ENCODE measurements at places on chromosomes 1 and 21.

- DNase-seq = no peak
Observed at GRCh38 chr21:38389896-38390295, 108.4 kb downstream of the ERG start.

DNA sequence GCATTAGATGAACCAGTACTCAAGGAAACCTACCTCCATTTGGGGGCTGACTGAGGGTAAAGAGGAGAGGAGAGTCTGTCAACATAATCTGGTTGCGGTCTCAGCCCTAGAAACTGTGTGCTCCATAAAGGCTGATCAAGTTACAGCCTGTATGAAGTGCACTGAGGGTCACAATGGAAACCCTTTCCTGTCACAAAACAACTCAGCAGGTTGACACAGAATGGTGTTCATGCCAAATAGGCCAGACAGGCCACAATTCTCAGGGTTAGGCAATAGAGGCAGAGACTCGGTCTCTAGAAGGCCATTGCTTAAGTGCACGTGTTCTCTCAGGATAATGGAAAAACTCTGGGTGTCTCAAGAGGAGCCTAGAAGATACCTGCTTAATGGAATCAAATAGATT, 4.1 kb upstream of the ANKRD35 start:
- DNase-seq = no peak

GRCh38 chr1:213649373-213649772, 338.4 kb upstream of the PROX1 start:
- DNase-seq = no peak

DNA sequence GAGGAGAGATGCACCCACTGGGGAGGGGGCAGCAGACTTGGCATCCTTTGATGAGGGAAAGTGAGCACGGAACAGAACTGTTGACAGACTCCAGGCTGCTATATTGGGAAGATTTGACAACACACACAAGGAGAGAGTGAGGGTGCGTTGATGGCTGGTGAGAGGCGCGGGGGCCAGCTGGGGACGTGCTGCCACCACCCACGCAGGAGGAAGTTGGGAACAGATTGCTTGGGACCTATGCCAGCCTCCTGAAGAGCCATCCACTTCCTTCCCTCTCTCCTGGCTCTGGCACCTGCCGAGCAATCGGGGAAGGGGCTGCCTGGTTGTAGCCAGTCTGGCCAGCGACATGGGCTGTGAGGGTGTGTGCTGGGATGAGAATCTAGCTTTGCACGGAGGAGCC, 223.7 kb upstream of the CSF3R start:
- no peak for DNase-seq

GRCh38 chr21:39224930-39225329, 41.7 kb upstream of the PSMG1 start:
- no peak for DNase-seq

DNA sequence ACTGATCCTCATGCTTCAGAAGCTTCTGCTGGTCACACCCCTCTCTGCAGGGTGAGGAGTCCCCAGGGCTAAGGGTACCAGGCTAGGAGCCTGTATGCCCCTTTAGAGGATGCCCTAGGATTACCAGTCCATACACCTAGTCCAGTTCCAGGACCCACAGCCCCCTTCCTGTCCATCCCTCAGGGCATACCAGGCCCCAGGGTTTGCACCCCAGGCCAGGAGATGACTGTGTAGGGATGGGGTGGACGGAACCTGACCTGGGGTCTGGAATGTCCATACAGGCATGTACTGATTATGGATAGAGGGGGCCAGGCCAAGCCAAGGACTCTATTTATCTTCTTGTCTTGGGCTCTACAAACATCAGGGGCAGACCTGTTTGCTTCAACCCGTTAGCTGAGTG, 34.9 kb downstream of the TRIM67 start:
- DNase-seq = no peak

GRCh38 chr1:235901461-235901860, 34.8 kb upstream of the LYST start:
- no peak for DNase-seq

DNA sequence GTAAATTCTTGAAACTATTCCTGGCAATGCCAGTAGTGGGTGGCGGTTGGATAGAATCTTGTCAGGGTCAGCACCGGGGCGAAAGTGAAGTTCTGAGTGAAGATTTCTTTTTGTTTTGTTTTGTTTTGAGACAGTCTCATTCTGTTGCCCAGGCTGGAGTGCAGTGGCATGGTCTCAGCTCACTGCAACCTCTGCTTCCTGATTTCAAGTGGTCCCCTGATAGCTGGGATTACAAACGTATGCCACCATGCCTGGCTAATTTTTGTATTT, 33.3 kb downstream of the PCNT start:
- no peak for DNase-seq

- no peak for DNase-seq
Observed at GRCh38 chr1:175978476-175978875, 228.6 kb downstream of the COP1 start.

GRCh38 chr1:114585231-114585630, 3.8 kb upstream of the BCAS2 start:
- no peak for DNase-seq

DNA sequence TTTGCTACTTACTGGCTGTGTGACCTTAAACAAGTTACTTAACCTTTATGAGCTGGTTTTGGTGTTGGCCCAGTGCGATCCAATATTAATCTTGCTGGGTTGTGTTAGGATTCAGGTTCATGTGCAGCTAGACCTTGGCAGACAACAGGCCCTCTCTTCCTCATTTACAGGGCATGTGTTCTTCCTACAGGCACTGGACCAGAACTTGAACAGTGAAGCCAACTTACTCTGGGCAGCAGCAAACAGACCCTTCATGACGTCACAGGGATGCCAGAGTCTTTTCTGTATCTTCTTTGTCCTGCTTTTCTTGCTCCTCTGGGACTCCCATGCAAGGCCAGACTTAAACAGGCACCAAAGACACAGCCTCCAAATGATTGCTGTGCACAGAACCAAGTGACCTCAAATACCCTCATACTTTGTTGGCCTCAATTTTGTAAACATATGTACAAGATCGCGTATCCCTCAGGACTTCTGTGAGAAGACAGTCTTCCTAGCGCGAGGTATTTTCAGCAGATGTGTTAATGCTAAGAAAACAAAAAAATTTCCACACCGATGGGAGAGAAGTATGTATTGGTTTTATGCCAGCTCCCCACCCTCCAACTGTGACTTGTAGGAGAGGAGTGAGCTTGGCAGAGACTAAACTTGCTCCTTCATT, 73.7 kb downstream of the URB2 start:
- peak; percentile 28 for DNase-seq

DNA sequence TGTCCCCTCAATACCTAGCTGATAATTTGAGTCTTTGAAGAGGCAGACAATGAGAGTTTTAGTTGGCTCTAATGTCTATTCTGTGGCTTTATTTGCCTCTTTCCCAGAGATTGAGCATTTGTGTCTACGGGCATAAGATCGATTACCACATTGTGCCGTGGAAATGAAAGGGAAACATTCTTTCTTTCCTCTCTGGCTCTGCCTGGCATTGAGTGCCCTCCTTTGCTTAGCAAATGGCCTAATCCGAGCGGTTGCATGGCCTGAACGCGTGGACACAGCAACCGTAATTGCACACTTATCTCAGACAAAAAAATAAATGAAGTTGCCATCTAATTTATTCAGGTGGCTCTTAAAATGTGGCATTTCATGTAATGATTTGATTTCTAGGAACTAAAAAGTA, 247.9 kb downstream of the ADGRL2 start:
- DNase-seq = no peak

DNA sequence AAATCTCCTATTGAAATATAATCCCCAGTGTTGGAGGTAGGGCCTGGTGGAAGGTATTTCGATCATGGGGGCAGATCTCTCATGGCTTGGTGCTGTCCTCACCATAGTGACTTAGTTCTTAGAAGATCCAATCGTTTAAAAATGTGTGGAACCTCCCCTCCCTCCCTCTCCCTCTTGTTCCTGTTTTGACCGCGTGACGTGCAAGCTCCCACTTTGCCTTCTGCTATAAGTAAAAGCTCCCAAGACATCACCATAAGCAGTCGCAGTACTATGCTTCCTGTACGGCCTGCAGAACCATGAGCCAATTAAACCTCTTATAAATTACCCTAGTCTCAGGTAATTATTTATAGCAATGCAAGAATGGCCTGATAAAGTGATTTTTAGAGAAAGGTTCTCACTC, 10.9 kb upstream of the RGS2 start:
- DNase-seq = no peak

GRCh38 chr1:159748370-159748769, 32.4 kb upstream of the DUSP23 start:
- no peak for DNase-seq
